MG63 (cell line): ENCODE measurements at places on chromosomes 12 and 14. TPM values are rescaled to one million over a fixed set of nuclear protein-coding genes. Genes with fewer than 3 reads are reported as not detected.

Gene CISTR
- total RNA-seq, result not detected in 2 replicates

Gene FITM1
- 0.79 TPM in 1 of 2 replicates, not detected in the other for total RNA-seq

Gene OR9K2
- not detected in 2 replicates for total RNA-seq

Gene PTPRB
- 0.27 and 1.1 TPM in 2 replicates for total RNA-seq

Gene DAO
- not detected in 2 replicates for total RNA-seq

Gene SDSL
- 11.0 and 54.2 TPM in 2 replicates for total RNA-seq

Gene PLEKHH1
- 0.07 and 0.47 TPM in 2 replicates for total RNA-seq
